ENCODE measurements at places on chromosomes 16 and 17.

DNA sequence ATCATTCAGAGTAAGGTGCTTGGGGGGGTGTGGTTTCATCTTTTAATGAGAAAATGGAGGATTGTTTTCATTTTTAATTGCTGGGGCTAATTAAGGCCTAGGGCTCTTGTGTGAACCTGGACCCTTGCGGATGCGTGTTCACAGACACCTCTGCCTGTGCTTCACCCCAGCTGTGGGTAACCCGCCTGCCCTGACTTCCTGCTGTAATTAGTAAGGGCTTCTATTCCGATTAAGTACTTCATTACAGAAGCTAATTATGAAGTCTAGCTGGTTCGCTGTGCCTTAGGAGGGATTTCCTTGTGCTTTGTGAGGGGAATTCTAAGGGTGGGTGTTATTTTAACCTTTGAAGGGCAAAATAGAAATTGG is 215.3 kb downstream of the PMP22 start:
- no peak for DNase-seq

DNA sequence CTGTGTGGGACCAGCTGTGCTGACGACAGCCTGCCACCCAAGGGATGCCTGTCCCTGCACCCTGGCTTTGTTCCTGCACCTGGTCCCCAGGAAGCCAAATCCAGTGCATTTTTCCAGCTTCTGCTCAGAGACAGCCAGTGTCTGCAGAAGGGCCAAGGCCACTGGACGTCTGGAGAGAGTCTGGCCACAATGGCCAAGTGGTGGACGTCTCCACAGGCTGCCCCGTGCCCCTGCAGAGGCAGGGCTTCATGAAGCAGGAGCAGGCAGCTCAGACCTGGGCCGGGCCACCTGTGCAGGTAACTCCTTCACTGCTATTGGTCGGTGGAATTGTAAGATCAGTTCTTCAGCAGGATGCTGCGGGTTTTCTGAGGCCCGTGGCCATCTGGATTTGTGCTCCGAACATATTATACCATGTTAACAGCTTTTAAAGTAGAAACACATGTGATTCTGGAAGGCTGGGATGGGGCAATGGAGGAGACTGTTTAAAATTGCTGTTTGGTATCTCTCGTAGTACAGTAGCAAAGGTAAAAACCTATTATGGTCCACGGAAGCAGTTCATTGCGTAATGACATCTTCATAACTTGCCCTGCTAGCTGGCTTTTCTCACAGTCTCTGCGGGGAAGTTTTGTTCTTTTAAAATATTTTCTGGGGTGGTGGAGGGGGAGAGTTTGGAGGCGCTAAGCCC is 185.3 kb downstream of the CCDC182 start:
- DNase-seq: no peak

DNA sequence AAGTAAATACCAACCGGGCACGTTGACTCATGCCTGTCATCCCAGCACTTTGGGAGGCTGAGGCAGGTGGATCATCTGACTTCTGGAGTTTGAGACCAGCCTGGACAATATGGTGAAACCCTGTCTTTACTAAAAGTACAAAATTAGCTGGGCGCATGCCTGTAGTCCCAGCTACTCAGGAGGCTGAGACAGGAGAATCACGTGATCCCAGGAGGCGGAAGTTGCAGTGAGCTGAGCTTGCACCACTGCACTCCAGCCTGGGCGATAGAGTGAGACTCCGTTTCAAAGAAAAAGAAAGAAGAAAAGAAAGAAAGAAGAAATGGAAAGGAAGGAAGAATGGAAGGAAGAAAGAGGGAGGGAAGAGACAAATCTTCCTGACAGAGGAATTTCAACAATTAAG is 108.7 kb downstream of the AHSP start:
- DNase-seq: no peak

DNA sequence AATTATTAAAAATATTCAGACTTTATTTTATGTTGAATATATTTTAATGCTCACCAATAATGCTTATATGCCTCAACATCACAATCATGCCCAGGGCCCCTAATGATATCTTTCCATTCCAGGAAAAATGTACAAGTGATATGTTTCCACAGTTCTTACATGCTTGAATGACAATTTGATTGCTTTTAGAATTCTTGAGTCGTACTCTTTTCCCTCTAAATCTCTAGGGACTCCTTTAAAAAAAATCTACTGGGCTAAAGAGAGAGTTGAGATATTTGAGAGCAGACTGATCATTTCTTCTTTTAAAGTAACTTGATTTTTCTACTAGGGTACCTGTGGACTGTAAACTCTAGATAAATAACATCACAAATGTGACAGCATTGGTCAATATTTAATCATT is 18.2 kb upstream of the HLF start:
- no peak for DNase-seq

DNA sequence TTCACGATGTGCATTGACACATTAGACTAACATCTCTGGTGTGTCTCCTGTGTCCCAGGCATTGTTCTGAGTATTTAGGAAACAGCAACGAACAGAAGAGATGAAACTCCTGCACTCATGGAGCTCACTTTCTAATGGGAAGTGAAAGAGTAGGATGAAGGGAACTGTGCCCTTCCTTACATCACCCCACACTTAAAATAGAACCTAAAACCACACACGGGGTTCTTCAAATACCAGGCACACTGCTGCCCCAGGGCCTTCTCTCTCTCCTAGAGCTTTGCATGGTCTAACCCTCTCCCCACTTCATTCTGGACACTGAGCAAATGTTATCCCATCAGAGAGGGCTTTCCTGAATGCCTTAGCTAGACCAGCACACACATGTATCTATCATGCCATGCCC is 33.7 kb downstream of the TRIM25 start:
- no peak for DNase-seq

DNA sequence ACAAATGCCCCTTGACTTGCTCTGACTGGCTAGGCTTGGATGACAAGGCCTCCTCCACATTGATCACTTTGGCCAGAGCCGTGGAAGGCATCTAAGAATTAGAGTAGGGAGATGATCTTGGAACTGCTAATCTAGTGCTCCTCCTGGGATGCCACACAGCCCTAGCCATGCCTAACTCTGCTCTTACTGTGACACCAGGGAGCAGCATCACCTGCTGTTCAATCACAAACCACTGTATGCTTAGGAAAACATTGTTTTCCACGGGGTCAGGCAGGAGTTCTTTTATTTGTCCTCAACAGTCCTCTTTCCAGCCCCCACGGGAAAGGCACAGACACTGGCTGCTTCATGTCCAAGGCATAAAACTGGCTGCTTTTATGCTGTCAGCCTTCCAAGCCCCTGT is 46.3 kb downstream of the C16orf78 start:
- no peak for DNase-seq

GRCh38 chr16:50501986-50502615 is 46.1 kb upstream of the NKD1 start:
- no peak for DNase-seq

DNA sequence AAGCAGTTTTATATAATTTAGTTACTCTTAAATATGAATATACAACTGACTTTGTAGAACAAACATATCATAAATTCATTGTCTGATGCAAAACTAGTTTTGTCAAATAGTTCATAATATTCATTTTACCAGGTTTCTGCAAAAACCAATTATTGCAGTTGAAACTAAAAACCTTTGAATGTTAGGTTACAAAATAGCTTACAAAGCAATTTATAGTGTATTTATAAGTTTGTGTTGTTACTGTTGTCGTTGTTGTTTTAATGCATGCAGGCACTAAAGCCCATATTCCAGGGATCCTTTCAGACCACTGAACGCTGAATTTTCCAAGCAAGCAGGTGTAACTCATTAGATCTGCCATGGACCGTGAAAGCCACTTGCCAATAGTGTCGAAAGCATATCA is 427.6 kb downstream of the ZFHX3 start:
- no peak for DNase-seq

GRCh38 chr17:57750109-57750871 is 5.2 kb upstream of the CCDC182 start:
- DNase-seq: no peak

- DNase-seq: no peak
These were observed 17.4 kb upstream of the CMIP start for GRCh38 chr16:81427219-81427618.

DNA sequence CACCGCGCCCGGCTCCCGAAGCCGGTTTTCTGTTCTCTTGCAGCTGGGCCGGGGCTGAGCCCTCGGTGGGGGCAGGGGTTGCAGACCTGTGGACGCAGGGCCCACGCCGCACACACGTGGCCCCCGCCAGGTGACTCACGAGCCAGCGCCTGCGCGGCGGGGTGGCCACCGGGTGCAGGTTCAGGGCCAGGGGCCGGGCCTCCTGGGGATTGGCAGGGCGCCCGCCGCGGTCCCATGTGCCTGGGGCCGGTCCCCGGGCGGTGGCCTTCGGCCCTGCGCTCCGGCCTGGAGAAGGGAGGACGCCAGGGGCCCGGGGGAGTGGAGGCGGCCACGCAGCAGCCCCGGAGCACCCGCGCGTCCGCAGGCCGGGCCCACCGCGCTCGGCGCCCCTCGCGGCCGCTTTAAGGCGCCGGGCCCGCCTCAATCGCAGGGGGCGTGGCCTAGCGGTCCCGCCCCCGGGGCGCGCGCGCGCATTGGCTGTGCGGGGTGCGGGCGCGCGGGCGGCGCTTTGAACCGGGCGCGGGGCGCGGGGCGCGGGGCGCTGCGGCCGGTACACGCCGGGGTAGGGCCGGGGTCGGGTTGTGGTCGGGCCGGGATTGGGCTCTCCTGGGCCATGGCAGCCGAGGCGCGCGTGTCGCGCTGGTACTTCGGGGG is at the start of gene SLC25A10:
Gene SLC25A10, plus strand, starts transcription at position 471 of the 654 bp plus-strand sequence. Its CDS starts 143 bp downstream, at position 614.
- peak; percentile 93 for DNase-seq

DNA sequence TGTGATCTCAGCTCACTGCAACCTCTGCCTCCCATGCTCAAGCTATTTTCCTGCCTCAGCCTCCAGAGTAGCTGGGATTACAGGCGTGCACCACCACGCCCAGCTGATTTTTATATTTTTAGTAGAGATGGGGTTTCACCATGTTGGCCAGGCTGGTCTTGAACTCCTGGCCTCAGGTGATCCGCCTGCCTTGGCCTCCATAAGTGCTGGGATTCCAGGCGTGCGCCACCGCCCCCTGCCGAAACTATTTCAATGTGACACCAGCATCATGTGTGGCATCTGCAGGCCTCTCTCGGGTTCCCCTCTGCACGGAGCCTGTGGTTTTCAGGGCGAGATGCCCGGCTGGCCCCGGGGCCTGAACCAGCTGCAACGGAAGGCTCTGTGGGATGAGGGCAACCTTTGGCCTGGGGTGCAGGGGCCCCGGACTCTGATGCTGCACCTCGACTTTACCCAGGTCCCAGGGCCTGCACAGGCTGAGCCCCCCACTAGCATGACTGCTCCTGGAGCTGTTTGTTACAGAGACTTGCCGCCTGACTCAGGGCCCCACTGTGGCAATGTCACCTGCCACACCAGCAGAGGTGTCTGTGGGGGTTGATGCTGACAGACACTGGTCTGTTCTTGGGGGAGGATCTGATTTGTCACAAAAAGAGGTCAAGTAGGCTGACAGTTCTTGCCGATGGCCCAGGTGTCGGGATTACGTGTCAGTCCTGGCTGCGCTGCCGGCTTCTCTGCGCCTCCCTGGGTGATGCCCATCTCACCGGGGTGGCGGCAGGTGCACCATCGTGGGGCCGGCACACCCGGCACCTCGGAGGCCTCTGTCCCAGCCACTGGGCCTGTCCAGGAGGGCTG is 8.6 kb upstream of the TEX19 start:
- DNase-seq: no peak

DNA sequence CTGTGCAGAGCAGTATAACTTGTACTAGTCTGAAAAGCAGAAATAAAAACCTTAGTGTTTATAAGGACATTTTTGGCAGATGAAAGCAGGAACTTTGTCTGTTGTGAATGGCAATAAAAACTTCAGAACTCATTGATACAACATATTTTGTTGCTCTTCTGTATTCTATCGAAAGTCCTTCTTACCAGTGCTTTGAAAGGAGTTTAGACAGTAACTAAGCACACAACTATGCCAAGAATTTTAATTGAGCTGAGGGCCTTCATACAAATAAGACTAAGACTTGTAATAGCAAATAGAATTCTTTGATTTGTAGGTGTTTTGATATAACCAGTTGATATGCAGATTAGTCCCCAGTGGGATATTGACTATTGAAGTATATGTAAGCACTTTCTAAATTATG is 308.4 kb downstream of the ZFHX3 start:
- DNase-seq: no peak

- peak; percentile 21 for DNase-seq
These were observed 56.0 kb downstream of the MEAK7 start for GRCh38 chr16:84448444-84448843.

DNA sequence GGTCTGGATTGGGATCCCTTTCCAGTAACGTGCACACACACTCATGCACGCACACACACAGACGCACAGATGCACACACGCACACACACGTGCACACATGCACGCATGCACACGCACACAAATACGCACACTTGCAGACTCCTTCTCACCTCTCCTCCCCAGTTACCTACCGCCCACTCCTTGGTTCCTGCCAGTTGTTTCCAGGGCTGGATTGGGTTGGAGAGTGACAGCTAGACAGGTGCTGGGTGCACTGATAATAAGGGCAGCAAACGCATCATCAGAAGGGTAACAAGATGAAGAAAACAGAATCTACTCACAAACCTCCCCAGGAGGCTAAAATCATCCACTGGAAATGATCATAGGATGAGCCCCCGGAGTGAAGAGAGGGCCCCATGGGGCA is 45.0 kb downstream of the HSBP1 start:
- no peak for DNase-seq

- no peak for DNase-seq
These were observed 19.6 kb downstream of the DNAH17 start for GRCh38 chr17:78557598-78558039.

GRCh38 chr16:13920510-13920818 is 510 bp downstream of the ERCC4 start:
- no peak for DNase-seq

DNA sequence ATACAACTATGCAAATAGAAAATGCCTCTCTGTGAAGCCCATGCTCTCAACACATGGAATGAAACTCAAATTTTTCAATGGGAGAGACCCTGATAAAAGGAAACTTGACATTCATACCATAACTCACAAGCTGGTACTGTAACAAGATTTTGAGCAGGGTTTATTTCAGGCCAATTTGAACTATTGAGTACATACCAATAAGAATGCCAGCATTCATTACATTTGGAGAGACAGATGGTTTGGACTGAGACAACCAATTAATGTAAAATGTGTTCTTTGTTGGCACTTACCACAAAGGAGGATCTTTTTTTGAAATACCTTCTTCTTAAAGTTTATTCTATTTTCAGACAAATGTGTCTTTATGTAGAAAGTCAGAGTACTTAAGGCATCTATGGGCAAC is 1357.0 kb upstream of the GOT2 start:
- no peak for DNase-seq

DNA sequence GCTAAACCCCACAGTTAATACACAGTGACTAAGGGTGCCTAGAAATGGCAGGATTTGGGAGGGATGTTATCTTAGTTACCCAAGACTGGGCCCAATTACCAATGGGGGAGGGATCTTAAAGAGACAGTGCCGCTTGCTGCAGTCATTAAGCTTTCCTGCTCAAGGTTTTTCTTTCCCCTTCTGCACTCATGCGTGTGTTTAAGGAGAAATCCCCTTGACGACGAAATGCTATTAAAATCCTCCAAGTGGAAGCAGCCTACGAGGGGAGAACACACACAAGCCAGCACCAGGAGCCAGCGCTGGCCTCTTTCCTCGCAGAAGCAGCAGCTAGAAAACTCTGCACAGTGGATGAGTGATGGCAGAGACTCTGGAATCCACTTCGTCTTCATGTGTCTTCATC is 22.0 kb downstream of the SALL1 start:
- DNase-seq: no peak

GRCh38 chr17:58677194-58677880 is 14.5 kb downstream of the TEX14 start:
- DNase-seq: no peak
